Hematopoietic multipotent progenitor cell treated with erythropoietin and hydrocortisone succinate and interleukin-3 and kit ligand, for 15 days (in vitro differentiated cells): ENCODE measurements at places on chromosomes 2 and 18.

- no peak for DNase-seq
These were observed 42.0 kb downstream of the CCDC148 start for GRCh38 chr2:158414538-158414937.

- no peak for DNase-seq
These were observed 72.0 kb upstream of the ODC1 start for GRCh38 chr2:10520154-10520553.

DNA sequence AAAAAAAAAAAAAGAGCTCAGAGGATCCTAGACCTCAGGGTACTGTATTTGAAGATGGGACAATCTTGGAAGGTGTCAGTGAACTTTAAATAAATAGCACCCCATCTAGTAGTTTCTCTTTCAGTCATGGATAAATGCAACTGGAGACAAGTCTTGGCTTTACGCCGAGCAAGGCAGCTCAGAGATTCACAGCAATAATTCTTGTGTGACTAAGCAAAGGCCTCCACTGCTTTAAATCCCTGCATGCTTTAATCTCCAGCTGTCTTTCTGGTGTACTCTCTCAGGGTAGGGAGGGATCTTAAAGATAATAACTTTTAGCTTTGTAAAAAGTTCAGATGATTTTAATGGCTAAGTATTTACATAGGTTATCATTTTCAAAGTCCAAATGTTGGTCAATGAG lies 36.3 kb downstream of the NRXN1 start:
- DNase-seq, result no peak

GRCh38 chr2:233030-233429 lies 30.8 kb downstream of the SH3YL1 start:
- no peak for DNase-seq

DNA sequence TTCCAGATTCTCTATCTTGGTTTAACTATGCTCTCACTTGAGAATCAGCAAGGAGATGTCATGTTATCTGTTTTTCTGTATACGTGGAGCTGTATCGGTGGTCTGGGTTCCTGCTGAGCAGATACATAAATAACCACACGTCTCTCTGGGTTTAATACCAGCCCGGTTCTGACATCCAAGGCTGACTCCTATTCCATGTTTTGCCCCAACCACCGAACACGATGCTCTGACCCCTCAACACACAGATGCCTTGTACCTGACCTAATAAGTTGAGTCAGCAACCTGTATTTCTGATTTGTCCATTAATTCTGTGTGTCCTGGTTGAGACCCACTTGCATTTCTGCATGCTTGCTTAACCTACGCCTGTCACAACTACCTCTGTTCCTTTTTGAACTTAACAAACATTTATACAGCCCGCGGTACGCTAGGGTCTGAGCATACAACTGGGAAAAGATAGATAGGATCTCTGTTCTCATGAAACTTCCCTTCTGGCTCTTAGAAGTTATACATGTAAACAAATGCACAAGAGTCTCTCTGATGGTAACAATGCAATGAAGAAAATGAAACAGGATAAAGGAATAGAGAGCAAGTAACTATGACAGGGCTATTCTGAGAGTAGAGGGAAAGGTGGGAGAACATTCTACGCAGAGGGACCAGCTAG lies 480.4 kb downstream of the PARD3B start:
- DNase-seq, result no peak

DNA sequence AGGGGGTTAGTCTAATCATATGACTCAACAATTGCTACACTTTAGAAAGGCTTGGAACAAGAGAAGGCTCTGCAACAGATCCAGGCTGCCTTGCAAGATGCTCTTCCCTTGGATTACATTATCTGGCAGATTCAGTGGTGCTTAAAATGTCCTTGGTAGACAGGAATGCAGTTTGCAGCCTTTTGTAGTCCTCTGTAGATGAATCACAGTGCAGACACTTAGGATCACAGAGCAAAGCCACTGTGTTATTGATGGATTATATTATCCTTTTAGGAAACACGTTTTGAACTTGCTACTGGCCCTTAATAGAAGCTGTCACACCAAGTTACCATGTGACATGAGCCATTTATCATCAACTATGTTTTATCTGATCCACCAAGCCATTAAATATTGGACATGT lies 152.2 kb downstream of the CBLN2 start:
- no peak for DNase-seq
